ENCODE measurements at places on chromosomes 5 and 9. TPM values are rescaled to one million over a fixed set of nuclear protein-coding genes. Genes with fewer than 3 reads are reported as not detected.

NUTM2G gene
- total RNA-seq: not detected

HACD4 gene
- 2.9 TPM for total RNA-seq

RC3H2 gene
- 93.8 TPM for total RNA-seq

SH3TC2 gene
- not detected for total RNA-seq

MVB12B gene
- total RNA-seq: 0.25 TPM

PCDHB10 gene
- total RNA-seq: 0.11 TPM

CARD9 gene
- 1.3 TPM for total RNA-seq

ECSCR gene
- total RNA-seq: not detected

SELENOP gene
- total RNA-seq: not detected

CCNO gene
- 2.2 TPM for total RNA-seq

PSD2 gene
- not detected for total RNA-seq

POLE3 gene
- 105 TPM for total RNA-seq

TRIM23 gene
- total RNA-seq: 32.1 TPM

NFIB gene
- total RNA-seq: 1.0 TPM

ADRB2 gene
- total RNA-seq: 37.0 TPM

CCL27 gene
- not detected for total RNA-seq

SH3RF2 gene
- not detected for total RNA-seq

IL33 gene
- total RNA-seq: not detected

CD274 gene
- total RNA-seq: 0.29 TPM

FBP1 gene
- not detected for total RNA-seq

SLC46A2 gene
- not detected for total RNA-seq

LIX1 gene
- not detected for total RNA-seq

PNPLA7 gene
- 3.3 TPM for total RNA-seq

DMRTA1 gene
- total RNA-seq: not detected

PARP8 gene
- total RNA-seq: 31.5 TPM

NR2F1 gene
- not detected for total RNA-seq

BNC2 gene
- not detected for total RNA-seq

FYB1 gene
- total RNA-seq: 2.7 TPM

ACOT12 gene
- 0.26 TPM for total RNA-seq

RETREG1 gene
- not detected for total RNA-seq

RAB14 gene
- total RNA-seq: 17.4 TPM

CNTFR gene
- total RNA-seq: not detected

CCNI2 gene
- total RNA-seq: 0.15 TPM

KCNV2 gene
- total RNA-seq: 1.8 TPM

SEMA6A gene
- total RNA-seq: not detected

GGTA1 gene
- not detected for total RNA-seq

CATSPER3 gene
- total RNA-seq: not detected

TLE4 gene
- 65.3 TPM for total RNA-seq

DNAI1 gene
- total RNA-seq: 3.4 TPM

GLDC gene
- total RNA-seq: not detected

GPX3 gene
- total RNA-seq: not detected

PCDHGA10 gene
- total RNA-seq: 8.5 TPM

HTR1A gene
- not detected for total RNA-seq

NEUROG1 gene
- not detected for total RNA-seq

FABP6 gene
- 0.69 TPM for total RNA-seq

GOLM1 gene
- total RNA-seq: not detected
